ENCODE measurements at places on chromosomes 4 and X.

GRCh38 chrX:133350751-133351150 lies 64.5 kb downstream of the GPC4 start:
- DNase-seq: no peak

- DNase-seq: peak; percentile 2
These were observed 91.9 kb upstream of the PPP1R2C start for GRCh38 chrX:42869659-42870476.

- no peak for DNase-seq
These were observed 83.1 kb downstream of the GUCY2F start for GRCh38 chrX:109398833-109399232.

- DNase-seq: no peak
These were observed 26.3 kb downstream of the FGFBP1 start for GRCh38 chr4:15912236-15912635.

GRCh38 chr4:168587411-168588125 lies 90.7 kb downstream of the PALLD start:
- DNase-seq: no peak

DNA sequence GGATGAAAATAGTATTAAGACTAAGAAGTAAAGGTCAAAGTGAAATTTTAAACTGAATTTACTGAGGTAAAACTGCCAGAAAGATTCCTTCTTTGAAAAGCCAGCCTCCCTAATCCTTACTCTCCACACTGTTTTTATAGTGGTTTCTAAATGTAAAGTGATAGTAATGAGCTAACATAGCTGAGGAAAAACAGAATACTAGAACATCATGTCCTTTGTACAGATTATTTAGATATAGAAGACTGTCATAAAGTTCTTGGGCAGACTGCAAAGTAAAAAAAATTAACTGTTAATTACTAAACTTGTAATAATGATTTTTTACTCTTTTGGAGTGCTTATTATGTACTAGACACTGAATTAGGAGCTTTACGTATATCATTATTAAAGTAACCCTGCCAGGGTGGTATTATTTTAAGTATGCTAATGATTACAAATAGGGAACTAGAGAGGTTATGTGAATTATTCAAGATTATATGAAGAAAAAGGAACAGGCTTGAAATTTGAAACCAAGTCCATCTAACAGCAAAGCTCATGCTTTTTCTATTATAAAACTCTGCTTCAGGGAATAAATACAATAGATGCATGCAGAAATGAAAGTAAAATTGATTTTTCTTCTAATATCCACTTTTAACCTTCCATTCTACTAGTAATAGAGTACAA lies 150.5 kb downstream of the TBCK start:
- DNase-seq: no peak

- no peak for DNase-seq
These were observed 8.0 kb downstream of the IGFBP7 start for GRCh38 chr4:57102050-57102624.

GRCh38 chr4:165201806-165202205 lies 5.6 kb upstream of the KLHL2 start:
- no peak for DNase-seq

DNA sequence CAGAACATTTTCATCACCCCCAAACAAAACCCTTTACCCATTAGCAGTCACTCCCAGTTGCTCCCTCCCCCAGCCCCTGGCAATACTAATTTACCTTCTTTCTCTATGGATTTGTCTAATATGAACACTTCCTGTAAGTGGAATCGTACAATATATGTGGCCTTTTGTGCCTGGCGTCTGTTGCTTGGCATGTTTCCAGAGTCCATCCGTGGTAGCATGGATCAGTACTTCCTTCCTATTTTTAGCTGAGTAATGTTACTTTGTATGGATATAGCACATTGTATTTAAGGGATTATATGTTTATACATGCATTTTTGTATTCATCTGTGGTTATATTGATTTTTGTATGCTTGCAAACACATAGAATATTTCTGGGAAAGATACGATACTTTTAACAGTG lies 48.2 kb downstream of the PPEF1 start:
- no peak for DNase-seq

DNA sequence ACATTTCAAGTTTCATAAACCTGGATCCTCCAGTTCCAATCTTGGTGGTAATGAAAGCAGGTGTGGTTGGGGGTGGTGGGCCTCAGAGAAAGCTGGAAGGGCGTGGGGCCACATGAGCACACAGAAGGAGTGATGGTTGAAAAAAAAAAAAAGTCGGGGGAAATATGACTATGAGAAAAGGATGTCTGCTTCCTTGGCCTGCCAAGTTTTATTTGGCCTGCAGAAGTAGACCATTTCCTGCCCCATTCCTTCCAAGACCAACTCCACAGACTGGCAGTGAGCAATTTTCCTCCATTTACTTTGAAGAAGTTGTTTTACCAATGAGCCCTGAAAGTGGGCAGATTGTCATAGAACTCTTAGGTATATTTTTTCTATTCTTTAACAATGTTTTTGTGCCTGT lies 43.3 kb downstream of the LNX1 start:
- no peak for DNase-seq

DNA sequence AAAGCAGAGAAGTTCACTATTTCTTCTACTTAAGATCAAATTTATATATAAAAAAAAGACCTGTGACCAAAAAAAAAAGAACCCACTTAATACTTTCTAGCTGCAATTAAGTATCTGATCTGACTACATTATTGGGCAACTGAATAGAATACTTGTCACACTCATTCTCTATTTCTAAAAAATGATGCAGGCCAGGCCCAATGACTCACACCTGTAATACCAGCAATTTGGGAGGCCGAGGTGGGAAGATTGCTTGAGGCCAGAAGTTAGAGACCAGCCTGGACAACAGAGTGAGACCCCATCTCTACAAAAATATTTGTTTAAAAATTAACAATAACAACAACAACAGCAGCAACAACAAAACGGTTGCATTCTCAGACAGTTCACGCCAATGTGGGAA lies 108.8 kb upstream of the BMP2K start:
- no peak for DNase-seq

GRCh38 chr4:15690020-15690809 lies 8.6 kb downstream of the FAM200B start:
- no peak for DNase-seq

DNA sequence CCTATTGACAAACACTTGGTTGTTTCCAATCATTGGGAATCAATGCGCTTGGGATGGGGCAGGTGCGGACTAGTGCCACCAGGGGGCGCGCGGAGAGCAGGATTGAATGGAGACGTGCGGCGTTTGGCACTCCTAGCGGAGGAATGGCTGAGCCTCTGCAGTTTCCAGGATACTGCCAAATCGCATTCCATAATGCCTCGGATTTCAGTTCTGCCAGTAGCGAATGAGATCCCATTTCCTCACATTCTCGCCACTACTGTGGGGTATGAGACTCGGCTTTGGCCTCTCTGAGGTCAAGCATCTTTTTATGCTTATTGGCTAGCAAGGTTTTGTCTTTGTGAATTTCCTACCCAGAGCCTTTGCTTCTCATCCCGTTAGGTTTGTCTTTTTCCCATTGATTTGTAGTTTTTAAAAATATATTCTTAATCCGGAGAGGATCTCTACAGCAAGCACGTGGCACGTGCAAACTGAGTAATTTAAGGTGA lies 28.7 kb downstream of the CLDN34 start:
- DNase-seq: peak; percentile 77

GRCh38 chr4:2450394-2451035 lies 18.4 kb upstream of the RNF4 start:
- no peak for DNase-seq

DNA sequence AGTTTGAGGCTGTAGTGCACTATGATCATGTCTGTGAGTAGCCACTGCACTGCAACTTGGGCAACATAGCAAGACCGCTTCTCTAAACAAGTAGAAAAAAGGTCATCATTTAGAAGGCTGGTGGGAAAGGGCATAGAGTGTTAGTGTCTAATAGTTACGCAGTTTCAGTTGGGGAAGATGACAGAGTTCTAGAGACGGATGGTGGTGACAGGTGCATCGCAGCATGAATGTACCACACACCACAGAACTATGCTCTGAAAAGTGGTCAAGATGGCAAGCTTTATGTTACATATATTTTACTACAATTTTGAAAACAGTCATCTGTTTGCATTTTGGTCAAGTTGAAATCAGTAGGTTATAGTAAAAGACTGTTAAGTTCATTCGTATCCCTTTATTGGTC lies 23.7 kb upstream of the CLDN34 start:
- DNase-seq: no peak

- no peak for DNase-seq
These were observed 17.2 kb upstream of the PRDM5 start for GRCh38 chr4:120939693-120940092.

DNA sequence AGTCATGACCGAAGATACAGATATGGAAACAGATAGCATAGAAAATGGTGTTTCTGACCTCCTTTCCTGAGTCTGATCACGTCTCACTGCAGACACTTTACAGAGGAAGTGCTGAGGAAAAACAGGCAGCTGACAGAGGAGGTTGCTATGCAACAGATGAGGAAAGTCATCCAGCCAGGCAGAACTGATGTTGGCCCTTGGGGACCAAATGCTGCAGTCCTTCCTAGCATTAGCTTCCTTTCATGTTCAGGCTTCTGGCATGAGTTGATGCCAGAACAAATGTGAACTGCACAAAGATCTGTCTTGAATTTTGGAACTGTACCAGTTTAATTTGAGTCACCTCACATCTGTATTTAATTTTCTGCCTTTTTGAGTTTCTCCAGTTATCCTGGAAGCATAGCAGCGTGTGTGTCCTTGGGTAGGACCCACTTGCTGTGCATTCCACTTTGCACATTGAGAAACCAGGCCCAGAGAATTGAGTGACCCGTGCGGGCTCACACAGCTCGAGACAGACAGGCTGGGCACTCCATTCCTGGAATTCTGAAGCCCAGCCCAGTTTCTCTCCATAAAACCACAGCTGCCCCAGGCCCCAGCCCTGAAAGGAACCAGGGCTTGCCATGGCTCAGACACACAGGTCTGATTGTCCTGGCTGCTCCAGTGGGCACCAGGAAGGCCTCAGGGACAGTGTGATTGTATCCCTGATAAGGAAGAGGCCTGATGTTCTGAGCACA lies 1.4 kb upstream of the MAGED1 start:
- no peak for DNase-seq

- DNase-seq: no peak
These were observed 297.5 kb downstream of the DCTD start for GRCh38 chr4:182619660-182620059.

DNA sequence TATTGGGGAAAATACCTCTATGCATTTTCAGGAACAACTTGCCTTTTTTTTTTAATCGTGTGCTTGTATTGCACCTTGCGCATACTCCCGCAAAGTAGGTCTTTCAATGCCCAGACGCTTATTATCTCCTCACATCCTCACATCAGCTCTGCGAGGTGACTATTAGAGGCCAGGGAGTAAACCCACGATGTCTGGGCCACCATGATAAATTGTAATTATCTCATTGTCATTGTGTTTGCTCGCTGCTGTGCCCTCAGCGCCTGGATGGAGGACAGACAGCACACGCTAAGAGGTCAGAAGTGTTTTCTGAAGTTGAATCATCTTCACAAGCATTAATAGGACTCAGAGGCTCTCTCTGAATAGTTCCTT lies 1.0 kb upstream of the RELL1 start:
- no peak for DNase-seq

DNA sequence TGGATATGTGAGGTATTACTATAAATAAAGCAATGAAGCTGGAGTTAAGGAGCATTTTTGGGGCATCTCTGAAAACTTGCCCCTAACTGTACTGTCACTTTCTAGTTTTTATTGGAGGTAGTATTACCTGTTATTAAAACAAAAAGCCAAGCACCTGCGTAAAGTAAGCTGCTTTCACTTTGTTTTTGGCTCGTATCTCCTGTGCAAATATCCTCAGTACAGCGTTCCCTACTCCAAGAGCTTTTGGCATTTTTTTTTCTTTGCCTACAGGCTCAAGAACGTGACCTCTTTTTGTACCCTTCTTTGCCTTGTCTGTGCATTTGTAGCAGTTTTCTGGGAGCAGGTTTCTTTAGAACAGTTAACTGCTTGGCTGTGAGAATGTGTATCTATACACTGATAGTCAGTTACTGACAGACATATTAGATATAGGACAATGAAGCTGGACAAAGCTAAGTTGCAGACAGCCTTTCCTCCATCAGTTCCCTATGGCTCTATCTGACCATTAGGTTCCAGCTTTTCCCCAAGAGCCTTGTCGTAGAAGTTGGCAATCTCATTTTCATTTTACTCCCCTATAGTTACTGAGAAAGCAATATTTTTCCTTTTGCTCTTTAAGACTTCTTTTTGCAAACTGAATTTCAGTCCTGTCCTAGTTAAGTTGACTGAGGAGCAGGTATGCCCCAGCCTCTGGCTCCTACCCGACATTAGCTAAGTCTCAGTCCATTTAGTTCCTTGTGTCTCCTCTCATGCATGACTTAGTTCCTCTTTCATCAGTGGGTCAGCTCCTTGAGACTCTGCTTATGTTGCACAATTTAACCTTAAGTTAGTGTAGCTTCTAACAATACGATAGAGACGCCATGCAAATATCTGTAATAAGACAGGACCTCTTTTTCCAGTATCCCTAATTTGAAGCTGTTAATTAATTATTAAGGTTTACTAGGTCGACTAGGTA lies 71.5 kb upstream of the HPRT1 start:
- DNase-seq: no peak

DNA sequence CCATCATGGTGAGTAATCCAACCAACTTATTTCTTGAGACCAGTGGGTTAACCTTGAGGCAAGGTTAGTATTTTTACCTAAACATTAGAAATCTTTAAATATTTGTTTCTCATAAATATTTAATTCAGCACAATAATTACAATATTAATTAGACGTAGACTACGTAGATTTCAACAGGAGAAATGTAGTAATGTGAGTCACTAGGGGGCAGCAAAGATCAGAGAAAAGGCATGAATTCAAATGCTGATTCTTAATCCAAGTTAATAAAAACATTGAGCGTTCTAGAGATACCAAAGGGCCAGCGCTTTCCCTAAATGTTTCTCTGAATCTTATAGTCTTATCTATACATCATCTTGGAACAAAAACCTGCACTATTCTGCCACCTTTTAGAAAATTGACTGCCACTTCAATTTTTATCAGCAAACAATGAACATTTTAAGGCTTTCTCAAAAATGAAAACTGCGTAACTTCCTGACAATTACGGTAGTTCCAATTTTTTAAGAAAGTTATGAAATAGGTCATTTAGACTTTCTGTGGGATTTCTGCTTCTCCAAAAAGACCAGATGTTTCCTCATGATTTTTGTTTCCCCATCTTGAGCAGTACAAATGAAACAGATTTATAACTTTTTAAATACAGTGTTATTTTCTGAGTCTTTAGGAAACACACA lies 180.7 kb downstream of the GASK1B start:
- peak; percentile 22 for DNase-seq

- DNase-seq: no peak
These were observed 221.9 kb downstream of the PDGFC start for GRCh38 chr4:156749426-156750403.

Measured in CD4-positive, alpha-beta T cell treated with Interferon alpha-2 for 1 hour (primary cell).